ENCODE measurements at places on chromosomes 4 and X.

GRCh38 chr4:119103263-119103662 lies 32.4 kb upstream of the MYOZ2 start:
- DNase-seq = no peak

DNA sequence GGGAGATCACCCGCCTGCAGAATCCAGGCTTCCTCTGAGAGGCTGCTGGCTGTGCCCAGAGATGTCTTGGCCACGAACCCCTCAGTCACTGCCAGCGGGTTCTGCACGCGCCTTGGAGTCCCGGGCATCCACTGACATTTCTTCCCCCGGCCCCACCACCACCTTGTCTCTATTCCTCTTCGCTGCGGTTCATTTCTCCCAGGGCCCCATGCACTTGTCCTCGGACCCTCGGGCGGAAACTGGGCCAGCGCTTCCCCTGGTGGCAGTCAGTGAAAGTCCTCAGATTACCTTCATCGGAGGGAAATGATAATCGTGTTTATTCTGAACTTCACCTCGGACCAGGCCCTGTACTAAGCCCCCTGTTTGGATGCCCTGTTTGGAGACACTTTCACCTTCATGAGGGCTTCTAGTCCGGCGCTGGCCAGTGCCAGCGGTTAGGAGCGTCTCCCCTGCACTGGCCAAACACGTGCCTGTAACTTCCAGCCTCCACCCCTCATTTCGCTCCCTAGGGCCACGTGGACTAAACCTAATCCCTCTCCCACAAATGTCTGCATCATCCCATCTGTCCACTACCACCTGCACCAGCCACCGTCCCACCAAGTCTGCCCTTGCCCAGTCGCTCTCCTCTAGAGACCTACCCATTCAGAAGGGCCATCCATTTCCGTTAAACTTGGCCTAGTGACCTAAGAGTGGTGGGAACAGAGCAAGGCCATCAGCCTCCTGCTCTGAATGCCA lies 82.0 kb downstream of the DCTD start:
- no peak for DNase-seq

DNA sequence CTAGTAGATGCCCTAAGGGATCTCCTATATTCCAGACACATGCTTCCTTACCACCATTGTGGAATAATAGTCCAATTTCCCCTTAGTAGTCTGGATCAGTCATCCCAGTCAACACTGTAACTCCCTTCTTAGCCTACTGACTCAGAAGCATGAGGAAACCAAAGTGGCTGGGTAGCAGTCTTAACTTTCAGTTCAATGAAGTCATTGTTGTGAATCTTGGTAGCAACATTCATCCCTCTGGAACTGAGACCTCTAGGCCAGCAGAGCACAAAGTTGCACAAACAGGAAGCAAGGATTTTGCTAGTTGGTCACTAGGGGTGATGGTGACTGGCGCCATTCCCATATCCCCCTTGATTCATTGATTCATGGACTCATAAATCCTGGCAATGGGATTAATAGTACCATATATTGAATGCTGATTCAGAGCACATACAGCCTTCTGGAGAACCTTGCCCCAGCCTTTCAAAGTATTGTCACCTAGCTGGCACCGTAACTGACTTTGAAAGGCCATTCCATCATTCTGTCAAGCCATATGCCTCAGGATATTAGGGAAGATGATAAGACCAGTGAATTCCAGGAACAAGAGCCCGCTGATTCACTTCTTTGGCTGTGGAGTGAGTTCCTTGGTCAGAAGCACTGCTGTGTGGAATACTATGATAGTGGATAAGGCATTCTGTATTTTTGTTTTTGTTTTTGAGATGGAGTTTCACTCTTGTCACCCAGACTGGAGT lies 19.7 kb upstream of the GPAT3 start:
- no peak for DNase-seq

- no peak for DNase-seq
Measured at GRCh38 chr4:26201120-26201519, 119.7 kb upstream of the RBPJ start.

GRCh38 chrX:97021680-97022079 lies 138.0 kb downstream of the RPA4 start:
- no peak for DNase-seq

GRCh38 chrX:9464435-9465371 lies at the start of gene TBL1X:
TBL1X (plus strand) TSS chrX:9465058; CDS start chrX:9653587, 188,529 bp downstream.
- DNase-seq = peak; percentile 47

Measured in activated T-helper 9 cell treated with anti-CD3 and anti-CD28 coated beads, Interleukin-2, amount 50 U/mL, for 16 hours (primary cell).